Ovary (tissue), 10 donors: ENCODE measurements at places on chromosomes 11 and 22. TPM values are rescaled to one million over a fixed set of nuclear protein-coding genes. Genes with fewer than 3 reads are reported as not detected.
A peak's percentile ranks its signal among the peaks of the same experiment; 100 is the strongest.

DNA sequence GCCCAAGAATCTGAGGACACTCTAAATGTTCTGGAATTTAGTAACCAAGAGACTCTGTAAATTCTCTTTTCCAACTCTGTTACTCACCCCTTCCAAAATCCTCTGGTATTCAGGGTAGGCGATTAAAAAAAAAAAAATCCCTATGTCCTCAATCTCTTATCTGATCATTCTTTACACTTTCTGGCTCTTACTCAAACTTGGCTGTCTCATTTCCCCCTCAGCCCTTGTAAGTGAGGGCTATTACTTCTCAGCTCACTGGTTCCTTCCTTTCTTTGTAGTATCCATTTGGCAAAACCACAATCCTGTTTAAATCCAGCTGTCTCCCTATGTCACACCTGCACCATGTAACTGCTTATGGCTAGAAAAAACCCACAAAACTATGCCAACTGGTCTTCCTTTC lies 12.7 kb upstream of the MSANTD2 start:
- no peak for DNase-seq

- no peak for DNase-seq
Measured at GRCh38 chr22:38608992-38609750, 39.2 kb upstream of the DMC1 start.

GRCh38 chr11:113493206-113493605 lies 18.0 kb upstream of the DRD2 start:
- no peak for DNase-seq

- no peak for DNase-seq
Measured at GRCh38 chr11:130177782-130178181, 18.2 kb downstream of the ST14 start.

The MPZL2 gene
- polyA plus RNA-seq: 9.6 TPM

- no peak for DNase-seq
Measured at GRCh38 chr11:99739464-99740089, 718.8 kb downstream of the CNTN5 start.

The PLEKHB1 gene
- 1.4 TPM for polyA plus RNA-seq

DNA sequence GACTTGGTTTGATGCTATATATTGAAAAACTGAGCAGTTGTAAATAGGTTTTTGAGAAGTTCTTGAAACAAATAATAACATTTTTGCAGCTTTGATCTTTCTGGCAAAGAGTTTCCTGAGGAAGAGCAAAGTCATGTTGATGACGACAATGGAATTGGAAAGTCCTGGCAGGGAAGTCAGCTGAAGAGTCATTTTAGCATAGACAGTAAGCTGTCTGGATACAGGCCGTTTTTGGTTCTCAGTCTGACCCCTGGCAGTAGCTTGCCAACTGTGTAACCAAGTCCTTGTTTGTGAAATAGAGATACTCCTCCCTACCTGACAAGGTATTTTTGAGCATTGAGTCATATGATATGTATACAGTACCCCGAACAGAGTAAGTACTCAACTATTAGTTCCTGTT lies 193.3 kb downstream of the C11orf91 start:
- no peak for DNase-seq

GRCh38 chr11:9565822-9566560 lies 7.5 kb upstream of the WEE1 start:
- DNase-seq: peak; percentile 42

- DNase-seq: peak; percentile 7
Measured at GRCh38 chr11:77069336-77069968, 2.7 kb downstream of the CAPN5 start.

The OTOG gene
- polyA plus RNA-seq: not detected

- DNase-seq: peak; percentile 81
Measured at GRCh38 chr22:23539135-23539838, 40.8 kb downstream of the IGLL1 start.

The SAA1 gene
- polyA plus RNA-seq: 4.3 TPM

DNA sequence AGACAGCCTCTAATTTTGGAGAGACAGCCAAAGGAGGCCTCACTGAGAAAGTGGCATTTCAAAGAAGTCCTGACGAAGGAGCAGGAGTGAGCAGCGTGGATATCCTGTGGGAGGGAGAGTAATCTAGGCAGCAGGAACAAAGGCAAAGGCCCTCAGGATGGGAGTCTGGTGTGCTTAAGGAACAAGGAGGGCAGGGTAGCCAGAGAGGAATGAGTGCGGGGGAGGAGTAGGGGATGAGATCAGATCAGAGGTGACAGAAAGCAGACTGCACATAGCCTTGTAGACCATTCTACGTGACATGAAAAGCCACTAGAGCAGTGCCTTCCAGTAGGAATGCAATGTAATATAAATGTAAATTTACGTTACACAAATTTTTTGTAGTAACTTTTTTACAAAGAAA lies 5.6 kb downstream of the SLC36A4 start:
- DNase-seq: no peak

- DNase-seq: no peak
Measured at GRCh38 chr11:63405114-63405513, 35.5 kb downstream of the SLC22A9 start.

DNA sequence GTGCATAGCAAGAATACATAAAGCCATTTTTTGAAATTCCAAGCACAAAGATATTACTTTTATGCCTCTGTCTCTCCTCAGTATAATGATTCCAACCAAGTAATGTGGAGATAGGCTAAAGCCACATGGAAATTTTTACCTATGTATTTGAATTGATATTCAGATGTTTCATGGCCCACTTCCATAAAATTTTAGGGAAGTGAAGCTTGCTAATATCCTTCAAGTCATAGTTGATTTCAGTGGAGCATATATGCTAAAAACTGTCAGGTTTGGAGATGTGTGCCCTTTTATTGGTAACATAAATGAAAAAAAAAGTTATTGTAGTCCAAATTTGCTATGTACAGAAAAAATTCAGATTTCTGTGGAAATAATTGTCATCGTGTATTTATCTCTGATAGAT lies 12.3 kb downstream of the MS4A4E start:
- DNase-seq: no peak

DNA sequence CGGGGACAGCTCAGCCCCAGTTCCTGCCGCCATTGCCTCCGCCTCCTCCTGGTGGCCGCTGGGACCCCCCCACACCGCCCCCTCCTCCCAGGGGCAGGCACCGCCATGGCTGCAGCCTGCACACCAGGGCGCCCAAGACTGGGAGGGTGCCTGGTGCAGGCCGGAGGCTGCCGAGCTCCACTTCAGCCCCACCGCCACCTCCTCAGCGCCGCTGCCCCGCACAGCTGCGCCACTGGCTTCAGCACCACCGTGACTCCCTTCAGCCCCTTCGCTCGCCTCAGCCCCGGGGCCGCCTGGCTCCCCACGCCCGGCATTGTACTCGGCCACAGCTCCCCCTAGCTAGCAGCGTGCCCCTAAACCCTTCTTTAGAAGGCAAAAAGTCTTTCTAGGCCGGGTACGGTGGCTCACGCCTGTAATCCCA lies 131.1 kb downstream of the CRYBB2 start:
- no peak for DNase-seq

The DMC1 gene
- 2.1 TPM for polyA plus RNA-seq

DNA sequence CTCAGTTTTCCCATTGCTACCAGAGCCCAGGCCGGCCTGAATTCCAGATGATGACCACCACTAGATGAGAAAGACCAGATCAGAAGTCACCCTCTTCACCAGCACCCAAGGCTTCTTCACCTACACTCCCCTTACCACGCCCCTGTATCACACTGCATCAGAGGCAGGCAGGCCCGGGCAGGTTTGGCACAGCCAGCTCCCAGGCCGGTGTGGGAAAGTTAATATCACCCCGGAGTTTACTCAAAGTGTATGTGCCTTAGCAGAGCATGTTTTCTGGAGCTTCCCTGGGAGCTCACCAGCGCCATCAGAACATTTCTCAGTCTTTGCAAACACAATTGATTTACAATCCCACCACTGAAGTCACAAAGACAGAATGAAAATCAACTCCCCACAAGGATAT lies 47.5 kb upstream of the POU2AF1 start:
- no peak for DNase-seq

- DNase-seq: no peak
Measured at GRCh38 chr11:36475192-36475591, 34.9 kb downstream of the TRAF6 start.

DNA sequence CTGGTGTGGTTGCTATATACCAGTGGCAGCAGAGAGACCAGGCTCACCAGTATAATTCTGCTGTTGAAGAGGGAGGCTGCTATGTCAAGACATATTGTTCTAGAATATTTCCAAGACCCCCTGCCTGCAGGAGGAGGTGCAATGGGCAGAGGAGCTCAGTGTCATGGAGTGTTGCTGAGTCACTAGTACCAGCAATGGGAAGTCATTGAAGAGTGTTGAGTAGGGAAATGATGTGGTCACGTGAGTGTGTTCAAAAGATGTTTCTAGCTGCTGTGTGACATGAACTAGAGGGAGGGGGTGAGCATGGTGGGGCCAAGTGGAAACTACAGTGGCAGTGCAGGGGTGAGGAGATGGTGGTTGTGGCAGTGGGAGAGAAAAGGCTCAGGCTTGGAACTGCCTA lies 76.3 kb upstream of the BIRC3 start:
- DNase-seq: no peak

DNA sequence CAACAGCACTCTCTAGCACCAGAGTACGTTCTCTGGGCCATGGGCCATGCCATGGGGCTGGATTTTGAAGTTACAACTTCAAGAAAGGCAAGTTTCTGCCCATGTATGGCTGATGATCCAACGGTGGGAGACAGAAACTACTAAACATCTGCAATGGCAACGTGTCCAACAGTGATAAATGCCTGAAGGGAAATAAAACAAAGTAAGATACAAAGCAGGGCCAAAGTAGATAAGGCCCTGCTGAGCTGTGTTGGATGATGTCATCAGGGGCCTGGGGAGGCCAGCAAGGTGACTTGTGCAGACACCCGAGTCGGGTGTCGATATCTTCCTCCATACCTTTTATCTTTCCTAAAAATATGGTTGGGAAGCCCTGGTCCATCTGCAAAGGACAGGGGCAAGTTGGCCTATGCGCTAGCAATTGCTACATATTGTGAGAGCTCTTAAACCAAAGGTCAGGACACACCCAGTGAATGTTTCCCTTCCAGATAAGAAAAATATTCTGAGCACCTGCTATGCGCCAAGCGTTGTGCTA lies 487.2 kb downstream of the MN1 start:
- no peak for DNase-seq

GRCh38 chr22:29912605-29913398 lies 29.8 kb downstream of the MTMR3 start:
- no peak for DNase-seq

- peak; percentile 70 for DNase-seq
Measured at GRCh38 chr11:46315033-46315738, 32.1 kb upstream of the DGKZ start.

DNA sequence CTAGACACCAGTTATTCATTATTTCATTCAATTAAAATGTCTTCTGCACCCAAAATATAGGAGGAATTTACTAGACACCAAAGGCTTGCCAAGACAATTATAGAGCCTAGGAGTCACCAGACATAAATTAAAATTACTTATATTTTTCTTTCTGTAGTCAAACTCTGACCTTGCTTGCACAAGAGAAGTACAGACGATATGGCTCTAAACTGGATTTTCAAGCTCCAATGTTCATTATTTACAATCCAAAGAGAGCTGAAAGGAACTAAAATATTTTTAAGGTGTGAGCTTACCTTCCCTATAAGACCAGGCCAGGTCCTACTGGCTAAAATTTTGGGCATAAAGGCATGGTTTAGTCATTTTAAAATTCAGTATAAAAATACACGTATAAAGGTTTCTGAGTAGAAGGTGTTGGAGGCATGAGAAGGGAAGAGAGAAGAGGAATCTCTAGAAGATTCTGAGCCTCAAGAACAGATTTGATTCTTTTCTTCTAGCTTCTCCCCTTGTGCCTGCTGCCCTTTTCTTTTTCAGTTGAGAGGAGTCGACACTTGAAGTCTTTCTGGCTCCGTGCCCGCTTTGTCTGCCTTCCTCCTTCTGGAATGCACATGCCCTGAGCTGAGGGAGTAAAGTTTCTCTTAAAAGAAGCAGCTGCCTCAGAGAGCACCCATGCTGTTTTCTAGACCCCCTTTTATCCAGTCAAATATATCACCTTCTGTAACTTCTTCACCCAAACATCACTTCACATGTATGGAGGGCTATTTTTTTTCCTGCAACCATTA lies 13.5 kb downstream of the C11orf97 start:
- peak; percentile 22 for DNase-seq

GRCh38 chr22:36107436-36107835 lies 53.1 kb downstream of the APOL3 start:
- DNase-seq: no peak

The CSF2RB gene
- 0.96 TPM for polyA plus RNA-seq

- no peak for DNase-seq
Measured at GRCh38 chr11:59185386-59185945, 13.5 kb downstream of the DTX4 start.

- DNase-seq: no peak
Measured at GRCh38 chr11:44563711-44564110, 1.8 kb upstream of the CD82 start.

The CARS1 gene
- 22.8 TPM for polyA plus RNA-seq

DNA sequence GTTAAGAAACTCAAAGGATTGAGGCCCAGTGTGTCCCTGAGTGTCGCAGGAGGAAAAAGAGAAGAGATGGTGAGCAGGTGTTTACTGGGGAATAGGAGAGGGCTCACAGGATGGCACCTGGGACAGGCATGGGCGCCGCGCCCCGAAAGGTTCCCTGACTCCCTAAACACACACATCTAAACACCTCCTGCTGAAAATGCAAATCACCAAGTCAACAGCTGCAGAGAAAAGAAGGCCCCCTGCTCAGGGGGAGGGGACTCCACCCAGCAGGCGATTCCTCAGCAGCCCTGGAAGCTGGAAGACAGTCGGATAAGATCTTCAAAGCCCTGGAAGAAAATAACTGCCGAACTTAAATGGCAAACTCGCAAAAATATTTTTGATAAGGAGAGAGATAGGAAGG lies 377.2 kb downstream of the BRD1 start:
- DNase-seq: no peak

- DNase-seq: no peak
Measured at GRCh38 chr11:134559602-134559962, 147.5 kb upstream of the B3GAT1 start.

DNA sequence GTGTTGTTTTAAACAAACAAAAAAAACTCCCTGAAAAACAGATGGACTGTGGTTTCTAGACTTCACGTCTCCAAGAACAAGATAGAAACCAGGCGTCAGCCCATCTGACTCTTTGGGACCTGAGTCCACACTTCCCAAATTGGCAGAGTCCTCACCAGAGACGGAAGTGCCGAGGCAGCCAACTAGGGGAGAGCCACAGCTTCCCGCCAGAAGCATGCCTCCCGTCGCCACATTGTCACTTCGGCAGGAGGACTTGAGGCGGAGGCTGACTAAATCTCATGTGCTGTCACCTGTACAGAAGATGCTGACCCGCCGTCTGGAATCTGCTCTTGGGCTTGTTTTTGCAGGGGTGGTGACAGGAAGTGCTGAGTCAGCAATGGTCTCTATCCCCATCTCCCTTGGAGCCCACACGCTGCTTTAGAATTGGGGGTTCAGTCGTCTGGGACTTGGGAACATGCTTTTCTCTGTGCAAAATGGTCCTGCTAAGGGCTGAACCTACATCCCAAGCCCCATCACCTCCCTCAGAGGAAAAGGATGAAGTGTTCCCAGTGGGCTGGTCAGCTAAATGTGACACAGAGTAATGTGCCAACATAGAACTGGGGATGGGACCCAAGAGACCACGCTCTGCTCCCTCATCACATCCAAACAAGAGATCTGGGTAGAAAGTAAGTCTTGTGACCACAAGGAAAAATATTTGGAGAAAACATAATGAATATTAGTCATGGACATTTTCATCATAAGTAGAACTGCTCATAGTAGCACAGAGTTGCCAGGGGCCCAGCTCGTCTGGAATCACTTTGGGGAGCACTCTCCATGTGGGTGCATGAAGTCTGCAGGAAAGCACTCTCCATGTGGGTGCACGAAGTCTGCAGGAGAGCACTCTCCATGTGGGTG lies 152.9 kb downstream of the SNX19 start:
- no peak for DNase-seq

The ISX gene
- polyA plus RNA-seq: not detected
